Sigmoid colon (tissue), 7 donors: ENCODE measurements at places on chromosomes 2 and 18.

DNA sequence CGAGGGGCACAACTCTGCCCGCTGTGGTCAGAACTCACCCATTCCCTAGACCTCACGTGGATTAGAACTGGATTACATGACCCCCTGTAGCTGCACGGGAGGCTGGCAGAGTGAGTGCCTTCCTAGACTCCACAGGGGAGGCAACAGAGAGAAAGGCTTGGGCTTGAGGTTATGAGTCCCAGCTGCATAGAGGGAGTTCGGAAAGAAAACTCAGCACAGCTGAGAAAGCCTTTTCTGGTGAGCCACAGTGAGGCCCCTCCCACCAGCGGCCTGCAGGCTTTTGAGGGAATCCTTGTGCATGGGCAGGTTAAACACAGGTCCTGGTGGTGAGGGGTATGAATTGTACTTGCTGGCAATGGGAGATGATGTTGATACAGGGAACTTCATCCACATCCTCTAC is 217.3 kb downstream of the FHOD3 start:
- no peak for DNase-seq

- peak; percentile 71 for DNase-seq
Observed at GRCh38 chr2:242085941-242086621, 216.6 kb downstream of the RTP5 start.

GRCh38 chr2:55155764-55156281 is 76.3 kb downstream of the CLHC1 start:
- DNase-seq = no peak

DNA sequence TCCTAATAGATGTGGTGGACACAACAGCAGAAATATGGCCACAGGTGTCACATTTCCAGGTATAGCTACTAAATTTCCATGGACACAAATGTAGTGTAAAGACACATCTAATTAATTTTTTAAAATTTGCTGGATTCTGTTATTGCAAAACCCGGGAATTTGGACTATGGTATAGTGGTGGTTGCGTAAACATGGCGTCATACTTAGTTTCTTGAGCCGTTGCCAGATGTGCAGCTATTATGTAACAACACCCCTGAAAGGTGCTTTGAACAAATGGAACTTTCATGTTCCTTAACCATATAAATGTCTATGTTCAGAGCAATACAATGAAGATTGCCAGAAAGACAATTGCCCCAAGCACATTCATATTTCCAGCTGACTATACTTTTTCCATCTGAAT is 85.9 kb downstream of the HRH4 start:
- DNase-seq = no peak

DNA sequence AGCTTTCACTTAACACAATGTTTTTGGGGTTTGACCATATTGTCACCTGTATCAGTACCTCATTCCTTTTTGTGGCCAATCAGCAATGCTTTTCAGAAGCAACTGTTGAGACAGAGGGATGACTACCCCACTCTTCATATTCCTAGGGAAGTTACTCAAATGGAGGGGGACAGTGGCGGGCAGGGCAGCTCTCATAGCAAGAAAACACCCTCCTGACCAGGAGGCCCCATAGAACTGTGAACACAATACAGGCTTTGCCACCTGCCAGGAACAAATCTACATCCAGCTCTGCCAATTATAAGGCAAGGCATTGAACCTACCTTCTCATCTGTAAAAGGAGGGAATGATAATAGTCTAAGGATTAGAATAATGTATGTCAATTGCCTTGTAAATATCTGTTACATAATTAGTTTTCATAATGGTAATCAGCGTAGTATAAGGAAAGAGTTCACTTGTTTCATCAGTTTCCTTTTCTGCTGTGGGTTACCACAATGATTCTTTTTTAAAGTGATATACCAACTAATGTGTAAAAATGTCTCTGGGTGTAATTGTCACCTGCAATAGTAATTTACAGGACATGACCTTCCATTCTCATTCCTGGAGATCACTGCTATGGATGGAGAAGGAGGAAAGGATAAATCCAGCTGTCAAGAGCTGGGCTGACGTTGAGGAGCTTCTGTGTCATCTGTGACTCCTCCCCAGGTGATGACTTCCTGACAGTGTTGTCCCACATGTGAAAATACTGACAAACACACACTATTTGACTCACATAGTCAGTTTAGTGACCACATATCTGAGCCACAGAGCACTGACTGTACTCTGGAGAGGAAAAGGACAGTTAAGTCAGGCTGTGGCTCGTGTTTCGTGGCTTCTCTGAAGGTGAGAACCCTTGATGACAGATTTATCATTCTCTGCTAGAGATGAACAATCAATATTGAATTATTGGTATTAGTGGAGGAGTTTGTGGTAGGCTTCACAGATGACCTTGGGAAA is 13.5 kb downstream of the ALPK2 start:
- DNase-seq = no peak

- DNase-seq = no peak
Observed at GRCh38 chr2:188410504-188411235, 119.0 kb downstream of the GULP1 start.

GRCh38 chr18:389658-390357 is 110.7 kb downstream of the COLEC12 start:
- no peak for DNase-seq

DNA sequence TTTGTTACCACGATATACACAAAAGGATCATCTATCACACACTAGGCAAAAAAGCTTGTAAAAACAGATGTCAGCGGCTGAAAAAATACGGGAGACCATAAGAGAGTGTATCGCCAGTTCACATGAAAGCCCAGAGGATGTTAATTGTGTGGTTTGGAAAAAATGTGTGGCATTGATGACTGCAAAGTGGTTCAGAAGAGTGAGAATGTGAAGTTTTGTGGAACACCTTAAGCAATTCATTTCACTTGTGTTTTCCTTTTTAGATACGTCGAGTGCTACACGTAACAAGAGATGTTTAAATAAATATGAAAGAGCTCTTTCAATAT is 61.7 kb upstream of the DAPL1 start:
- DNase-seq = no peak

- DNase-seq = no peak
Observed at GRCh38 chr18:70024093-70024492, 76.4 kb upstream of the CD226 start.

- no peak for DNase-seq
Observed at GRCh38 chr18:29234751-29235150, 1057.8 kb upstream of the CDH2 start.

GRCh38 chr2:233844836-233845235 is 9.5 kb downstream of the HJURP start:
- no peak for DNase-seq

GRCh38 chr18:45171679-45172191 is 443.5 kb upstream of the SLC14A2 start:
- DNase-seq = peak; percentile 72

DNA sequence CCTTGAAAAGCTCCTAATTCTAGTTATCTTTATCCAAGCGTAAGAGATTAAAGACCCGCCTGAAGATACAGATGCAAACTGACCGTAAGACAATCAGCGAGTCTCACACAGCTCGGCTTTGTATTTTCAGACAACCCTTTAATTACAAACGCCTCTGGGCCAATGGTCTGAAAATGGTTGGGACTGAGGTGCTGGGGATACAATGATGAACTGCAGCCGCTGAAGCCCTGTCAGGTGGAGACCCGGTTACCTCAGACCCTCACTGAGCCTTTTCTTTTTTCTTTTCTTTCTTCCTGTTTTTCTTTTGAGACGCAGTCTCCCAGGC is 715 bp upstream of the CFAP36 start:
- no peak for DNase-seq

GRCh38 chr2:150045601-150046000 is 441.9 kb downstream of the RND3 start:
- DNase-seq = no peak

DNA sequence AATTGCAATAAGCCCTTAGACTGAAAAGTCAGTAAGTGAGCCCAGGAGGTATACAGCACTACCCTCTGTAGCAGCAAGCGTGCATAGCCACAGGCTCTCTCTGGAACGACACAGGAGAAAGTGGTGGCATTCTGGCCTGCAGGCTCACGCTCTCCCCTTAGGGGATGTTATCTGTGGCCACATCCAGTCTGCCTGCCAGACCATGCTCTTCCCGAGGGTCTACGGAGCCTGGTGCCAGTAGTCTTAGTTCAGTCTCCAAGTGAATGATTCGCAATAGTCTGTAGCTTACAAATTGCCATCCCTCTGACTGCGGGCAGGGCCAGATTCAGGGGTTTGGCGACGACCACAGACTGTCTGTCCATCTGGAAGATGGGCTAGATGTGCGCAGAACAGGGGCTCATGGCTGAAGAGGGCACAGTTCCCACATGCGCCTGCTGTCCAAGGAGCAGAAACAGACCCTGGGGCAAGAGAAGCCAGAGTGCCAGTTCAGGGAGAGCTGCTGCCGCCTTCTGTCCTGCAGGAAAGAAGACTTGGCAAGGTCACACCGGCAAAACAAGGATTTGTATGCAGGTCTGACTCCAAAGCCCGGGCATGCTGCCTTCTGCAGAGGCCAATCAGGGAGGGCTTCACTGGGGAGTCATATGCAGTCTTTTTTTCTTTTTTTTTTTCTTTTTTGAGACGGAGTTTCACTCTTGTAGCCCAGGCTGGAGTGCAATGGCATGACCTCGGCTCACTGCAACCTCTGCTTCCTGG is 3.5 kb upstream of the KLF11 start:
- peak; percentile 94 for DNase-seq

DNA sequence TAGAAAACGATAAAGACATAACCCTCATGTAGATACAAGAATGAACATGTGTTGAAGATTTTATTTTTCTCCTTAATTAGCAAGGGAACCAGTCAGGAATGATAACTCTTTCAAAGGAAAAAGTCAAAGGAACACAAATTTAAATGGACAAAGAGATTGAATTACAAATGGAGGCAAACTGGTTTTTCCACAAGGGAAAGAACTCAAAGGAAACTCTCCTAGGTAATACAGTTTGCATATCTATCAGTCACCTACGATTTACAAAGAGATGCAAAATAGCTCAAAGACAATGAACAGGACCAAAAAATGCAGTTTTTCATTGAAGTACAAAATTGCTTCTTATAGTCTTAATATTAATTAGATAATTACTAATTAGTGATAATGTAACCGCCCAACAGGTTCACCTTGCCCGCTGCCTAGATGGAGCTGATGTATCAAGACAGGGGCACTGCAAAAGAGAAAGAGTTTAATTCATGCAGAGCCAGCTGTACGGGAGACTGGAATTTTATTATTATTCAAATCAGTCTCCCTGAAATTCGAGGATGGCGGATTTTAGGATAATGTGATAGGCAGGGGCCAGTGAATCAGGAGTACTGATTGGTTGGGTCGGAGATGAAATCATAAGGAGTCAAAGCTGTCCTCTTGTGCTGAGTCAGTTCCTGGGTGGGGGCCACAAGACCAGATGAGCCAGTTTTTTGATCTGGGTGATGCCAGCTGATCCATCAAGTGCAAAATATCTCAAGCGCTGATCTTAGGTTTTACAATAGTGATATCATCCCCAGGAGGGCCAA is 151.0 kb downstream of the TMEM17 start:
- DNase-seq = no peak

GRCh38 chr2:147469471-147469870 is 375.4 kb upstream of the ACVR2A start:
- DNase-seq = no peak

- no peak for DNase-seq
Observed at GRCh38 chr18:58231930-58232329, 187.9 kb downstream of the NEDD4L start.

GRCh38 chr2:241081190-241081642 is 20.9 kb downstream of the MTERF4 start:
- DNase-seq = no peak

- no peak for DNase-seq
Observed at GRCh38 chr2:120775194-120775593, 39.5 kb downstream of the GLI2 start.

DNA sequence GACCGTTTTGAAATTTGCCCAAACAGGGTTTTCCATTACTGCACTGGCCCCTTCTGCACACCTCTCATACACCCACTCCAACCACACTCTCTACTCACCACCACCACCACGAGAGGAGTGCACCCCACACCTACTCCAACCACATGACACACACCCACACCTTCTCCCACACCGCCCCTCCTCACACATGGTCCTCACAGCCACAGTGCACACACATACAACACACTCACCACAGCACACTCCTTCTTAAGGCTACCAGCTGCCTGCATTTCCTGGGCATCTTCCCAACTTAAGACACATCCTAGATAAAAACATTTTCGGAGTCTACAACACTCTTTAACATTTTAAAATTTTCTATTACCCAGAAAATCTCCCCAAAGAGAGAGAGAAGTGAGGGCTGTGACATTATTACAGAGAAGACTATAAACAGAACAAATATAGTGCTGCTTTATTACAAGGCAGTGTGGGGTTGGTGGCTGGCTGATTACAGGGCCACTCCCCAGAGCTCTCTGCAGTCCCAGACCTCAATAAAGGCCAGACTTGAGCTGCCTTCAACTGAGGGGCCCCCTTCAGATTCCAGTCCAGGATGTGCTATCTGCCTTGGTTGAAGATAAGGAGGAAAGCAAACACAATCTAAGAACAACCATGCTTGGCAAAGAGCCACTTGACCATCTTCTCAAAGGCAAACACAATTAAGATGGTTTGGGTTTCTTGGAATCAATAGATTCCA is 36.1 kb downstream of the NHEJ1 start:
- no peak for DNase-seq

DNA sequence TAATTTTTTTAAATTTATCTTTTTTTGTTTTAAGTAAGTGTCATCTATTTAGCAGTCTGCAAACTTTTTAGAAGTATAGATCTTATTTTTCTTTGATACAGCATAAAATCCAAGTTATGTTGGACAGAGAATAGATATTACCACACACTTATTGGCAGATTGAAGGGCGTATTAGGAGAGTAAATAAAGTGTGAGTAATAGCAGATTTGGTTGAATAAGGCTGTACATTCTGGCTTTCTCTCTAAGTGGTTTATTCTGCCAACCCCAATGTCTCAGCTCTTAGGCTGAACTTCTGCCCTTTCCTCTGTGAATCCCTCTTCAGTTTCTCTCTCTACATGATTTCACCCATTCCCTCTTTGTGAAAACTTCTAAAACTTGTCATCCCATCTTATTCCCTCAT is 651.2 kb downstream of the DCC start:
- DNase-seq = no peak

DNA sequence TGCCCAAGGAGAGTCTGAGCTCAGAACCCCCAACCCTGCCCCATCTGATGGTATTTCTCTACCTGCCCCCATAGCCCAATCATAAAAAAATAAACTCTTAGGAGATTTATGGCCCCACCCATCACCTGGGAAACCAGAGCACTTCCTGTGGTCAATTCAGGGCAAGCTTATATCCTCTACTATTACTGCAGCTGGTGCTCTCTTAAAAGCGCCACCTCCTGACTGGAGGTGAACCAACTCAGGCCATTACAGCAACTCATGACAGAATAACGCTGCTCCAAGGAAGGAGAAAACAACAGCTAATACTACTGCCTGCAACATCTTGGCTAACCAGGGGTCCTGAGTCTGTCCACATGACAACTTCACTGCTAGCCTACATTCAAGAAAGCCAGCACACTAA is 195.7 kb downstream of the MTCL1 start:
- no peak for DNase-seq

- no peak for DNase-seq
Observed at GRCh38 chr2:118880501-118880900, 33.1 kb upstream of the EN1 start.
